ENCODE measurements at places on chromosomes 6 and 20. TPM values are rescaled to one million over a fixed set of nuclear protein-coding genes. Genes with fewer than 3 reads are reported as not detected.

- DNase-seq, result no peak
Observed at GRCh38 chr6:92479831-92480230, 939.5 kb downstream of the EPHA7 start.

GRCh38 chr20:45997187-45997586, 11.5 kb upstream of the MMP9 start:
- DNase-seq, result no peak

GRCh38 chr20:2387180-2387577, 6.5 kb downstream of the TGM6 start:
- peak; percentile 71 for DNase-seq

DNA sequence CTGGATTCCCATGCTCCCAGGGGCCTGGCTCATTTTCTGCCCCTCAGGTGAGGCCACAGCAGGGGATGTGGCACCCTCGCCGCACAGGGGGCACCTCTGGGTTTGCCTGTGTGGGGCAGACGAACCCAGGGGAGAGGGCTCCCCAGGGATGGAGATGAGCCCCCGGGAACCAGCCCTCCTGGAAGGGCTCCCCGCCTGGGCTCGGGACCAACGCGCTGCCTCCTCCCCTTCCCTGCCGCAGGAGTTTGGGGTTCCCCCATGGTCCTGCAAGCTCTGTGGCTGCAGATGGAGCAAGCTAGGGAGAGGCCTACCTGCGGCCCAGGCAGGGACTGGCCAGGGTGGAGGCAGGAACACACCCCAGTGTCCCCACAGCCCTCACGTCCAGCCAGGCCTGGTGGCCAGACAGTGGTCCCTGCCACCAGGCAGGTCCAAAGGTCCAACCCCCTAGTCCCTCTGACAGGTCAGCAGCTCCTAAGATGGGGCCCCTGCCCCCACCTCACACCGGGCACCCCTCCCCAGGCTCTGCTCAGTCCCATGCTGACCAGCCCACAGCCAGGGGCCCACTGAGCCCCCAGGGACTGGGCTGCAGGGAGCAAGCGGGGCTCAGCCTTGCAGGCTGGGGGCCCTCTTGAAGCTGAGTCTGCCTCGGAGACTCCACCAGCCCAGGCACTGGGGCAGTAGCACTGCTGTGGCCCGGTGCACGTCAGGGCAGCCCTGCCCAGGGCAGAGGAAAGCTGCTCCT, 13.7 kb downstream of the LAMA5 start:
- no peak for DNase-seq

UTRN gene
- 164 TPM for total RNA-seq

DNA sequence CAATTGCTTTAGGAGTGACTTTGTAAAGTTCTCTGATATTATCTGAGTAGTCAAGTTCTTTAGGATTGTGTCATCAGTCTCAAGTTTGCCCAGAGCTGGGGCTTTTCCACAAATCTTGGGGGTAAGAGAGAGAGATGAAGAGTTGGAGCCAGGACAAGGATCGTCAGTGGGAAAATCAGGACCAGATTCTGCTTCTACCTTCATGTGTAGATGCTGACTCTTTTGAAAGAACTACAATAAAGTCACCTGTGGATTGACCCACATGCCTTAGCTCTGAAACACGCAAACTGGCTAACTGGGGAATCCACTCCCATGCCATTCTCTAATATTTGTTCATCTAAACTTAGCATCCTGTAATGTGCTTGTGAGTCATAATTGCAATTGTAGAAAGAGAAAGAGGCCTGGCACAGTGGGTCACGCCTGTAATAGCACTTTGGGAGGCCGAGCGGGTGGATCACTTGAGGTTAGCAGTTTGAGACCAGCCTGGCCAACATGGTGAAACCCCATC, 15.6 kb upstream of the BICRAL start:
- DNase-seq, result no peak

GRCh38 chr20:60960500-60960899, 291.6 kb upstream of the CDH4 start:
- DNase-seq, result no peak

DNA sequence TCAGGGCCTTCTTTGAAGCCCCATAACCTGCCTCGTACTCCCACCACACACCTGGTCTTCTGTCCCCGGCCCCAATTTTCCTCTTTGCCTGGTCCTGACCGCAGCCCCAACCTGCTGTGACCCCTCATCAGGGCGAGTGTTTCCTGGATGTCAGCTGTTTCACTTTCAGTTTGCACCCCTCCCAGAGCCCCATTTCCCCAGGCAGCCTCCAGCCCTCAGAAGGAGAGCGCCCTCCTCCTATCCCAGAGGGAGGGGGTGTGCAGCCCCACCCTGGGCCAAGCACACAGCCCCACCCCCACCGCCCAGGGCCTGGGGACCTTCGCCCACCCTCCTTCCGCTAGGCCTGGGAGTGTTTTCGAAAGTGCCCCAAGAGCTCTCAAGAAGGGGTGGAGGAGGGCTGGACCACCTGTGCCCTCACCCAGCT, 1.5 kb downstream of the BAK1 start:
- DNase-seq, result no peak

GRCh38 chr20:25044660-25045342, 13.1 kb downstream of the ACSS1 start:
- DNase-seq, result no peak

DNA sequence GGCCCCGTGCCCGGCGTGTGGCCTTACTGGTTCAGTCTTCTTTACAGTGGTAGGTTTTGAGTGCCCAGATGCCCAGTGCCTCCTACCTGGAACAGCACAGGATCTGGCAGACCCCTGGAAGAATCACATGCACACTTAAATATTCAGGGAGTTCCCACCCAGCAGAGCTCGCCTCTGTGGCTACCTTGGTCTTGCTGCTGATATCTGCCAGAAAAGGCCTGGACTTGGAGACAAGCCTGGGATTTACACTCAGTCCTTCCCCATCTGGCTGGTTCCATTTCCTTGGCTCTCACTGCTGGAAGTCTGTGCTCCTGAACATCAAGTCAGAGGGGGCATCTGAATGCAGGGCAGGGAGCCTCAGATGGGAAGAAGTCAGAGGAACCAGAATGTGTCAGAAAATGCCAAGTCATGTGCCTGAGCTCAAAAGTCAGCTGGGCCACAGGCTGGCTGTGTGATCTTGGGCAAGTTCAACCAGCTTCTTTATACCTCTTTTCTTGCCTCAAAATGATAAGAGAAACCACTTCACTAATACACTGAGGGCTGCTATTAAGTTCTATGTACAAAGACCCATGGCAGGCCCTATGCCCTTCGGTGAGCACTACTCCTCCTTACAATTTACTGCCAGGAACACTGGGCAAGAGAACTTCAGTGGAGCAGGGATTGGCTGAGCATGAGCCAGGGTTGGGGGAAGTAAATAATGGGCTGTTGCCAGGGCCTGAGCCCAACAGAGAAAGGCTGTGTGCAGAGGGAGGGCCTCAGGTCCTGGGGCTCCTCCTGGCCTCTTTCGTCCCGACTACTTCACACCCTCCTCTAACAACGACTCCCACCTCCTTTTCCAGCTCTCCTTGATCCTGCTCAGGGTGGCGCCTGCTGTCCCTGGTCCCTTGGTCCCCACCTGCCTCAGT, 158.1 kb upstream of the PROKR2 start:
- no peak for DNase-seq

DNA sequence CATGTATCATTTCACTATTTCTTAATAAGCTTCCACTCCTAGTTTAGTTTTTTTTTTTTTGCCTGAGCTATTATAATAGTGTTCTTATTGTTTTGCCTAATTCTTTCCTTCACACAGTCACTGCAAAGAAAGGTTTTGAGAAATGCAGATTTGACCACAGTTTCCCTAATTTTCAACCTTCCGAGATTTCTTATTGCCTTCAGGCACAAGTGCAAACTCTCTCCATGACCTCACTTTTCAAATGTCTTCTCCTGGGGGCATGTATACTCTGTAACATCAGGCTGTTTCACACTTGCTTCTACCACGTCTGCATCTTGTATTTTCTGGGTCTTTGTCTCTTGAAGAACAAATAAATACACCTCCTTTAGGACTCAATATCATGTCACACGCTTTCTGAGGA, 339.0 kb upstream of the CITED2 start:
- DNase-seq, result no peak

SDCBP2 gene
- 10.1 TPM for total RNA-seq

RAD21L1 gene
- 1.1 TPM for total RNA-seq

MARCKS gene
- total RNA-seq, result 669 TPM

- no peak for DNase-seq
Observed at GRCh38 chr20:20265210-20265609, 102.7 kb upstream of the INSM1 start.

- no peak for DNase-seq
Observed at GRCh38 chr20:10648651-10649050, 25.1 kb downstream of the JAG1 start.

MACROD2 gene
- 6.4 TPM for total RNA-seq

DNA sequence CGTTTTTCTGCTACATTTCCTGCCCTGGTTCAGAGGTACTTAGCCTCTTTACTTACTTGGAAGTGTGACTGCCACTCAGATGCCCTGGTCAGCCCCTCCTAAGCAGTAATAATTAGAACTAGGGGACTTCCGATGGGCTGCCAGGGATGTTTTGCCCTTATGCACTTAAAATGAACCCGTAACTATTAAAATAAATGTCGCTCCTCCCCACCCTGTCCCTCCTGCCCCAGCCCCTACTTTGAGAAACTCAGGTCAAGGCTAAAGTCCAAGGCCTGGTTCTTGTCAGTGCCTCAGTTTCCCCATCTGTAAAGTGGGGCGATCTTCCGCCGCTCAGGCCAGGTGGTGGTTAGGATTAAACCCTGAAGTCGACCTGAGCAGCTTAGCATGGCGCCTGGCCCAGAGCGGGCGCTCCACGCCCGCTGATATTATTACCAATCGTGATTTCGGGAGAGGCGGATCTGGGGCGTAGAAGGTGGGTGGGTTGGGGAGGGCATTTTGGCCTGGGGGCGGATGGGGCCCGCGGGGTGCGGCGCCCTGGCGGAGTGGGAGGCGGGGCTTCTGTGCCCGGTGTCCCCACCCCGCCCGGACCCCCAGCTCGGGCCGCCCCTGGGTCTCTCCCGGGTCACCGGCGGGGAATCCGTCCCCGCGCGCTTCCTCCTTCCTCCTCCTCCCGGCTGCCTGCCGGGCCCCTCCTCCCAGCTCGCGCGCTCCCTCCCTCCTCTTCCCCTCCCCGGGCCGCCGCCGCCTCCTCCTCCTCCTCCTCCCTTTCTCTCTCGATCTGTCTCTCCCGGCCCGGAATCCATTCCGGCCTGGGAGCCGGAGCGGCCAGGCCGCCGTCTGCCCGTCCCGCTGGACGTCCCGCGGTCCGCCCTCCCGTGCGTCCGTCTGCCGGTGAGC, at the start of gene SRC:
SRC (plus strand) TSS at position 802 of the 897 bp plus-strand sequence. CDS start 38,014 bp downstream, outside the sequence.
- peak; percentile 58 for DNase-seq

DNA sequence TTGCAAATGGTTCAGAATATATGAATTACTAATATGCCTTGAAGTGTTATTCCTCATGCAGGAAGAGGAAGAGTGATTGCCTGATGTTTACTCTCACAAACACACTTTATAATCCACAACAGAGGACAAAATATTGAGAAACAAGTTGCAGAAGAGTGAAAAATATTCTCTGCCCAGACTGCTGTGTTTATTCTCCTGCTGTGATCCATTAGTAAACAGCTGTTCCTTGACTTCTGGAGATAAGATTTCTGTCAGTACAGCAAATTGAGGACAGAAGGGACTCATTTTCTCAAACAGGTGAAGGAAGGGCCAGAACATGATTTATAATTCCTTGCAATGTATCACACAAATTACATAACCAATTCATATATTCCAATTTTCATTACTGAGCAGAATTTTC, 148.0 kb downstream of the EPM2A start:
- no peak for DNase-seq

DNA sequence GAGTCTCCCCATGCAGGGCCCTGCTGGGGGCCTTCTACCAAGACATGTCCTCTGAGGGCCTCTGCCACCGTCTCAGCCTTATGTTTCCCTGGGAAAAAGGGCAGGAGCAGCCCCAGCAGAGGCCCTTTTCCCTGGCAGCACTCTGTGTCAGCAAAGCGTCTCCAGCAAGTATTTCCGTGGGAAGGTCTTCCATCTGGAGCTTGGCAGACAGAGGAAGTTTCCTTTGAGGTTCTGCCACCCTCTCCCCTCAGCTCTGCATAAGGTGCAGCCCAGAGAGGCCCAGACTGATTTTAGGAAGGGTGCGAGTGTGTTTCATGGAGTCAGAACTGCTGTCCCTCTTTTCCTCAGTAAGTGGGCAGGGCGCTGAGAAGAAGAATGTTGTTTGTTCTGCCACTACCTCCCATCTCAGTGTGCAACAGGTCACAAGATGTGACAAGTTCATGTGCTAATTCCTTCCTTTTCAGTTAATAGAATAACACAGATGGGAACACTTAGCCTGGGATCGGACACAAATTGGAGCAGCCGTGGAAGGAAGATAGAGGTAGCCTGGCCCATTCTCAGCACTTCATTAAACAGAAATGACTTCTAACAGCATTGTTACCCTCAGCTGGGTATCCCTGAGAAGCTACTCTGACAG, 784.4 kb downstream of the MAFB start:
- DNase-seq, result no peak

DNA sequence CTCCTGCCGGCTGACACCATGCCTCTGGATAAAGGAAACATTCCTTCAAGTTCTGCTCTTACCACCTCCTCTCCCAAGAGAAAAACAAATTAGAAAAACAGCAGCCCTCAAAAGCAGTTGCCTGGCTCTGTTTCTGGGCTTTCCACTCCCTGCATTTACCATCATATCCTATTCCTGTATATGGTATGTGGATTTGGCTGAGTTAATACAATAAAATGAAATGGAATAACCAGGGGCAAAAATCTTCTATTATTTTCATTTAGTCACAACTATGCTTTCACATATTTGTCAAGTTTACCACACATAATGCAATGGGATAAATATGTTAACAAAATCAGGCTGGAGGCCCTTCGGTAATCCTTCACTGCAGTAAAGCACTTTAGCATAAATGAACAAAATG, 34.3 kb downstream of the COL12A1 start:
- no peak for DNase-seq

GRCh38 chr20:1214838-1215261, 11.0 kb upstream of the RAD21L1 start:
- DNase-seq, result no peak

FBXO30 gene
- total RNA-seq, result 14.2 TPM

IL17F gene
- not detected for total RNA-seq

Data from endothelial cell (in vitro differentiated cells).